ENCODE measurements at places on chromosomes 1 and 21.

DNA sequence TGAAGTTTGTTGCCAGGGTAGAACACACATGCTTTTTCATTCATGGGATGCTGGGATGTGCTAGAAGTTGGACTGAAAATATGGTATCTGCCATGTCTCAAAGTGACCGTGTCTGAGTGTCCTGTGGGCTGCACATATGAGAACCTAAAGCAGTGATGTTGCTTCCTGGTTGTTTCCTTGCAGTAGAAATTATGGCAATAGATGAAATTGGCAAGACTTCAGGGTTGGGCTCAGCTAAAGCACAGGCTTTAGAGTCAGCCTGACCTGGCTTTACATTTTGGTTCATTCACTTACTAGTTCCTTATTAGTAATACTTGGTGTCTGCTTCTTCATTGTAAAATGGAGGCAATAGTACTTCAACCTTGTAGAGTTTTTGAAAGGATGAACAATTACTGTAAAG lies 2.2 kb downstream of the LAMC2 start:
- no peak for DNase-seq

GRCh38 chr1:43938892-43939587 lies 5.4 kb downstream of the ARTN start:
- DNase-seq: no peak

GRCh38 chr1:12549460-12550349 lies 68.3 kb downstream of the DHRS3 start:
- no peak for DNase-seq

- DNase-seq: no peak
These were observed 64.0 kb downstream of the PLPPR5 start for GRCh38 chr1:98940722-98941079.

DNA sequence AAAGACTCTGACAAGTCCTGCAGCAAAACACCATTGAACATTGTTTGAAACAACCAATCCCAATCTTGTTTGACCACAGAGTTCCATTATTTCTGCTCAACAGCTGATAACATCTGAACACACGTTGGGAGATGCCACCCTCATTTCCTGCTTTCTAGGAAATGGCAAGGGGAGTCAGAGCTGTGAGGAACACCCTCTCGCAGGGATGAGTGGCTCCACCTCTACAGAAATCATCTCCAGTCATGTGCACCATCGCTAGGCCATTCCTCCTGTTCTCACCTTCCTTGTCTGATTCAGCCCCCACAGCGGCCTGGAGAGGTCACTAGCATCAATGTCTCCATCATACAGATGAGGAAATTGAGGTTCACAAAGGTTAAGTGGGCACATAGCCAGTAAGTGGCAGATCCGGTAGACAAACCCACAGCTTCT lies 22.4 kb upstream of the RUNX3 start:
- no peak for DNase-seq

- DNase-seq: no peak
These were observed 52.0 kb upstream of the KCNA3 start for GRCh38 chr1:110726755-110727154.
